ENCODE measurements at places on chromosomes 7 and 10.
A peak's percentile ranks its signal among the peaks of the same experiment; 100 is the strongest.

- no peak for DNase-seq
Measured at GRCh38 chr10:113732160-113732881, 19.2 kb upstream of the PLEKHS1 start.

- no peak for DNase-seq
Measured at GRCh38 chr10:22607261-22607660, 107.1 kb downstream of the PIP4K2A start.

DNA sequence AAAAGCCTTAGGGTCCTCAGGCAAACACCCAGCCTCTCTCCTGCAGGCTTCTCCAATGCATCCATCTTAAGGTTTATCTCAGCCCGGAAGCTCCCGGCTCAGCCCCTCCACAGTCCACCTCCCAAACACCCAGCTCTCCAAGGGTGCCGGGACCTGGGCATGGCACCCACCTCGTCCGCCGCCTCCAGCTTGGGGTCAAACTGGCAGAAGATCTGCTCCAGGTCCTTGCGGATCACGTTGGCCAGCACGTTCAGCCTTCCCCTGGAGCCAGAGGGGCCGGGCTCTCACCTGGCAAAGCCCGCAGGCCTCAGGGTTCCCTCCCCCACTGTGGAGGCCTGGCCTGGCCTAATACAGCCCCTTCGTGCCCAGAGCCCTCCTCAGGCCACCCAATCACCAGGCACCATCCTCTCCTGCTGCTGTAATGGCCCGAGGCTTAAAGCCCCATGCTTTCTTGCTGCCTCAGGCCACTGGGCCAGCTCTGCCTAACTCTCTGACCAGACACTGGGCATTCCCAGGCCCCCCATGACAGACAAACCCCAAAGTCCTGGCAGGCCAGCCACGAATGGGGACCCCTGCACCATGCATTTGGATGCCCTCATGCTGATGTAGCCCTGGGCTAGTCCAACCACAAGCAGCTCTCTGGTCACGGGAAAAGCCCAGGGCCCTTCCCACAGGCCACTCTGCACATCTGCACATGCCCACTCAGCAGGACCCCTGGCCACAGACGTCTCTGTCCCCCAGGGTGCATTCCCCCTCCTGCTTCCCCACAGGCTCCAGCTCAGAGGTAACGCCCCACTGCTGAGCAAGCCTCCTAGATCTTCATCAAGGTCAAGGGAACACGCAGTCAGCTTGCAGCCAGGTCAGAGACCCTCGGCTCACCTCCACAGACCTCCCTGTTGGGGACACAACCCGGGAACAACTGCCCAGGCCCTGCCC is 12.3 kb downstream of the OGDHL start:
- DNase-seq, result no peak

- DNase-seq, result peak; percentile 29
Measured at GRCh38 chr7:27689591-27690164, 27.0 kb upstream of the HIBADH start.

DNA sequence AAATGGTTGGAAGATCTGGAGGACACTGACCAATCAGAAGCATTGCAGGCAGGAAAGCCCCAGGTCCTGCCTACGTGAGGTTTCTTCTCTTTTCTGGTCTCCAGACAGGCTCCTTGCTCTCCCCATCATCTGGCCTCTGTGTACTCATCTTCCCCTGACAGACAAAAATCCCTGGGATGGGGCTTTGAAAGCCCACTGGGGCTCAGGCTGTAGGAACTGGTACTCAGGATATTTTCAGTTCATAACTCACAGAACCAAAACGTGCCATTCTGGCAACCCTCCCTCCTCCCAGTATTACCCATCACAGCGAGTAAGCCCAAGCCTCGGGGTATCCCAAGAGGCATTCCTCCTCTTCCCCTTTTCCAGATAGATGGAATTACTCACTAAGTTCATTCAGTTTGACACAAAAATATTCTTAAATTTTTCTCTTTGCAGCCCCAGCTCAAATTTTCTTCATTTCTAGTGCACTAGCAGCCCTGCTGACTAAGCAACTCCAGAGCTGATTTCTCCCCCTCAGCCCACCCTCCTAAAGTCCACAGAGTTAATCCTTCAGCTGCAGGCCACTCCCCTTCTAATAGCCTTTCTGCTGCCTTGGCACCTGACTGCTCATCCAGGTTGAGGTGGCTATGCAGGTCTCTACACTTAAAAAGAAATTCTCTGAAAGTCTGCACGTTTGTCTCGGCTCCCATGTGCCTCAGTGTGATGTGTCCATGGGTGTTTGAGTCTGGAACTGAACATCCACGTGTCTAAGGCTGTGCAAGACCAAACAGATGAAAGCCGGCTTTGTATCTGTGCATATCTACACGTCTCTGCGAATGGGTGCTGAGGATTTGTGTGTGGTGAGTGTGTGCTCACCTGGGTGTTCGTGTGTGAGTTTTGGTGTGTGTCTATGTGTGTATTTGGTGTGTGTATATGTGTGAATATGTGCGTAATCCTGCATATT is 331.4 kb downstream of the CCSER2 start:
- DNase-seq, result no peak

DNA sequence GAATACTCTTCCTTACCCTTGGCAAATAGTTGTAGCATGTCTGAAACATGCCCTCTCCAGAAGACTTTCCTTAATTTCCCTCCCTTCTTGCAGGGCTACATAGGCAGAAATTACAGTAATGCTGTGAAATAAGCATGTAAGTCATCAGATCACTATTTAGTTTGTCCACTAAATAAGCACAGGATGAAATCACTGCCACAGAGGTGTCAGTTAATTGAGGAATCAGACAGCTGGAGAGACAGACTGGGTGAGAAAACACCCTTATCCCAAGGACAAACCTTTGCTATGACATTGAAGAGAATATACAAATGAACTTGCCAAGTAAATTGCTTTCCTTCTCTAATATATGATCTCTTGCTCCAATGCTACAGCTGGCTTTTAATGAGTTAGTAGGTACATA is 129.3 kb downstream of the CHRM2 start:
- DNase-seq, result no peak

- DNase-seq, result no peak
Measured at GRCh38 chr10:49651917-49652316, 27.5 kb upstream of the C10orf53 start.

GRCh38 chr10:59668096-59668495 is 41.6 kb downstream of the SLC16A9 start:
- DNase-seq, result no peak

GRCh38 chr7:39271402-39271801 is 293.7 kb downstream of the POU6F2 start:
- no peak for DNase-seq

GRCh38 chr10:13528875-13529713 is at the start of gene BEND7:
Gene BEND7 (minus strand): TSS chr10:13529014. CDS start chr10:13528533, 481 bp downstream.
- DNase-seq, result peak; percentile 26

- no peak for DNase-seq
Measured at GRCh38 chr10:108791794-108792474, 1131.4 kb downstream of the XPNPEP1 start.

- DNase-seq, result no peak
Measured at GRCh38 chr10:77264107-77264506, 373.5 kb downstream of the KCNMA1 start.

DNA sequence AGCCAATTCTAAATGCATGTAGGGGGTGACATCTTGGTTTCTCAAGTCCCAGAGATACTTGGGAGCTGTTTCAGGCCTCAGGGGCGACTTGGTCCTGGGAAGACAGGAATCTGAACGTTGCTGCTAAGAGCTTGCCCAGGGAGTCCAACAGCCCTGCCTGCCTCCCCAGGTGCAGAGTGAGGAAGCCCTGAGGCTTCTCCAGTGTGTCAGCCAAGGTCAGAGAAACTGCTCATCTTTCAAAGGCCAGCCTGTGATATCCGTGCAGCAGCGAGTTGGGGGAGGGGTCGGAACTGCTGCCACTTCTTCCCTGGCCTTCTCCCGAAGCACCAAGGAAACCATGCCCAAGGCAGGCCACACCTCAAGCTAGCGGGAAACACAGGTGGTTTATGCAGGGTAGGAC is 9.7 kb downstream of the GDF2 start:
- DNase-seq, result no peak

- DNase-seq, result no peak
Measured at GRCh38 chr7:83613232-83613631, 35.7 kb downstream of the SEMA3E start.

DNA sequence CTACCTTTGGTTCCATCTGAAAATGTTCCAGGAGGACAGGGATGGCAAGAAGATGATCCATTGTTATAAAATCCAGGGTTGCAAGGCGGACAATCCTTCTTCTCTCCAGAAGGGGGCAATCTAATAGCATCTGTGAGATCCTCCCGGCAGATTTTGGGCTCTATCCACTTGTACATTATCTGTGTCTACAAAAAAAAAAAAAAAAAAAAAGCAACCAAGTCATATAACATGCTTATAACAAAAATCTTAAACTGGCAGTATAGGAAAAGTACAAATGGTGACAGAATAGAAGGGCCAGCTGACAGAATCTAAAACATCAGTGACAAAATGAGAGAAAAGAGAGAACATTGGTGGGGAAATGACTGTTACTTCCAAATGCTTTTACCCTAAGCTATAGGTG is 132.7 kb downstream of the ELAPOR2 start:
- DNase-seq, result peak; percentile 67

DNA sequence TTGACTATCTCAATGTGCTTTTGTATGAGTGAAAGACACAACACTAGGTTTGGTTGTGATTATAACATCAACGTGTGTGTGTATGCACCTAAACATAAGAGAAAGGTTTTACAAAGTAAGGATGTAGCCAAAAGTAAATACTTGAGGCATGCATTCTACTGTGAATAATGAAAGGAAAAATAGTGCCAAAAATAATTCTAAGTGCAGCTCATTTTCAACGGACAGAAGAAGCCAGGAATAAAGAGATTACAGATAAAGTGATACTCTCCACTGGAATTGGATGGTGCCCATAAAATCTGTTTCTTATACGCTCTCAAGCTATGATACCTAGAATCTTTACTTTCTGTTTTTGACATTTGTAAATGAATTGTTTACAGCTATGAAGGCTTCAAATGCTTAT is 135.0 kb upstream of the TMEM72 start:
- DNase-seq, result no peak

DNA sequence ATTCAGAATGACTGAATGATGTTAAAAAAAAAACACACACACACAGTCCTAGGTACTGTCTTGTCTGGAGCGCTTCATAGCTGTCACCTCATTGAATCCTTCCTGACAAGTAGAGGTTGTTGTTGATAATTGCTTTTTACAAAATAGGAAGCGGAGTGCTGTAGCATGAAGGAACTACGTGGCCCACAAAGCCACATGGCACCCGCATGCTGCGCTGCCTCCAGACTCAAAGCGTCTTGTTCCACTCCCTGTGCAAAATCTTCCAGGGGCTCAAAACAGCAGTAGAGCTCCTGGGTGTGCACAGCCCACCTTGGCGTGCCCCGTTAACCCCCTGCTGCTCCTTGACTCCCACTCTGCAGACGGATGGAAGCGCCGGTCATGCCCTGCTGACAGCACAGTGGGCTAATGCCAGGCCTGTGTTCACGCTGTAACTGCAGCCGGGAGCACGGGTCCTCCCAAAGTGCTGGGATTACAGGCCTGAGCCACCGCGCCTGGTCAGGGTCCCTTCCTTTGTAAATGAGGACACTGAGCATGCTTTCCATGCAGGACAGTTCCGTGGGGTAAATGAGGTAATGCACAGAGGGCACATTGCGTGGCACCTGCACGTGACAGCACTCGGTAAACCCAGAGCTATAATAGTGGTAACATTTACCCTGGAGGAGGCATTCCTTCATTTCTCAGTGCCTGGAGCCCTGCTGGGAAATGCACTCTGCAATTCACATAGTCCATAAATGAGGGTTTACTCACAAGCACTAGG is 91.1 kb upstream of the GNA12 start:
- DNase-seq, result no peak

DNA sequence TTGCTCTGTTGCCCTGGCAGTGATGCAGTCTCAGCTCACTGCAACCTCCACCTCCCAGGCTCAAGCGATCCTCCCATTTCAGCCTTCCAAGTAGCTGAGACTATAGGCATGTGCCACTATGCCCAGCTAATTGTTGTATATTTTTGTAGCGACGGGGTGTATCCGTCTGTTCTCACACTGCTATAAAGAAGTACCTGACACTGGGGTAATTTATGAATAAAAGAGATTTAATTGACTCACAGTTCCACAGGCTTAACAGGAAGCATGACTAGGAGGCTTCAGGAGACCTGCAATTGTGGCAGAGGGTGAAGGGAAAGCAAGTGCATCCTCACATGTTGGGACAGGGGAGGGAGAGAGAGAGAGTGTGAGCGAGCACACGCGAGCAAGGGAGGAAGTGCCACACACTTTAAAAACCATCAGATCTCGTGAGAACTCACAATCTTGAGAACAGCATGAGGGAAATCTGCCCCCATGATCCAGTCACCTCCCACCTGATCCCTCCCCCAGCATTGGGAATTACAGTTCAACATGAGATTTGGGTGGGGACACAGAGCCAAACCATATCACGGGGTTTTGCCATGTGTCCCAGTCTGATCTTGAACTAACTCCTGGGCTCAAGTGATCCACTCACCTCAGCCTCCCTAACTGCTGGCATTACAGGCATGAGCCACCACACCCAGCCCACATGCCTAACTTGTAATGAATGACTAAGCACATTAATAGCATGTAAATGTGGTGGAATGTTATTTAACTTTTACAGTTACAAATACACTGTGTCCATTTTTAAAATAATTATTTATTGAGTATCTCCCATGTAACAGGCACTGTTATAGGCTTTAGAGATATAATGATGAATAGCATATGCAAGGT is 65.5 kb downstream of the RALA start:
- no peak for DNase-seq

GRCh38 chr7:40655426-40655825 is 520.6 kb downstream of the SUGCT start:
- no peak for DNase-seq

DNA sequence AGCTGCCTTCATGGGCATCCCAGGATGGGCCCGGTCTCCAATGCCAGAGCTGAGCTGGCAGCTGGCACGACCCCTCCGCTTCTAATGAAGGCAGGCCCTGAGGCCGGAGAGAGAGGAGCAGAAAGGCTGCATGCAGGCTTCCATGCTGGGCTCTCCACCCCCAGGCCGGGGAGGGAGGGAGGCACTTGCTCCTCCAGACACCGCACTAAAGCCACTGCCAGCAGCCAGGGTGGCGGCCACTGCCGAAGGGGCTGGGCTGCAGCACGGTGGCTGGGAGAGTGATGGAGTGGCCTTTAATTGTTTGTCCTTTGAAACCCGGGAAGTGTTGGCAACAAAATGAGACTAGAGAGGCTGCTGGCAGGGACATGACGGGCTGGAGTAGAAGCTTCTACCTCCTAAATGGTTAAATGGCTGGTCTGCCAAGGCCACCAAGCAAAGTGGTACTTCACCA is 236.5 kb downstream of the SKAP2 start:
- DNase-seq, result no peak

DNA sequence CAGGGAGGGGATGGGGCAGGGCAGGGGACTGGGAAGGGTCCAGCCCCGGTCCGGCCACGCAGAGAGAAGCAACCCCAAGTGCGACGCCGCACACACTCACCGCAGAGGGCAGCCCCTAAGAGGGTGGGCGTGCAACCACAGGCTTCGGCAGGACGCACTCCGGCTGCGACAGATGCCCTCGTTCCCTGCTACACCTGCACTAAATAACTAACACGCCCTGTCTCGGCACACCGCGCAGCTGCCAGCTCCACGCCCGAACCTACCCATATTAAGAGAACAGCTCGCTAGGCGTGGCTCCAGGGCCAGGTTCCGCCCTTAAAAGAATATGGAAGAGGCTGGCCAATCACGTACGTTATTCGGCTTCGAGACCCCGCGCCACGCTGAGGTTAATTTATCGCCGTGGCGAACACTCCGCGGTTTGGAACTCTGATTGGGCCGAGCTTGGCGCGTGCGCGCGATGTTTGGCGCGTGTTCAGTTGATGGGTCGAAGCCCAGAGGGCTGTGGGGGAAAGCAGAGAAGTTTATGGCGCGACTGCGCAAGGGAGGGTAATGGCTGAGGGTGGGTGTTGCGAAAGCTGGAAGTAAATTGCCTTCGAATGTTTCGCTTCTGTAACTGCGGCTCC is 91.1 kb downstream of the OR13A1 start:
- no peak for DNase-seq

GRCh38 chr7:128865303-128865702 is 2.6 kb downstream of the ATP6V1F start:
- DNase-seq, result no peak
